NCI-H460 (cell line): ENCODE measurements at places on chromosomes 16 and 17.

DNA sequence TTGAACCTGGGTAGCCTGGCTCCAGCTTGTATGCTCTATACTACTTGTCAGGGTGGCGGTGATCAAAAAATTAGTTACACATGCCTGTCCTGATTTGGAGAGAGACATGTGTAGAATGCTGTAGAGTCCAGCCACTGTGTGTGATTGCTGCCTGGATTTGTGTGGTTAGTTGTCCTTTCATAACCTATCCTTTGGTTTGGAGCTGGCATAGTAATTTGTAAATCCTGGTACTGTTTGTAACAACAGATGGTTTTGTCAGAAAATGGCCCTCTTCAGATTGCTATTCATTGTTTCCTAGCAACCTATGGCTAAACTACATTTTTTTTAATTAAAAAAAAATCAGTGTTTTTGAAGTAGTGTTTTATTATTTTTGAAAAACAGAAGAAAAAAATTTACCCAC is 30.5 kb downstream of the ETV4 start:
- DNase-seq, result no peak

DNA sequence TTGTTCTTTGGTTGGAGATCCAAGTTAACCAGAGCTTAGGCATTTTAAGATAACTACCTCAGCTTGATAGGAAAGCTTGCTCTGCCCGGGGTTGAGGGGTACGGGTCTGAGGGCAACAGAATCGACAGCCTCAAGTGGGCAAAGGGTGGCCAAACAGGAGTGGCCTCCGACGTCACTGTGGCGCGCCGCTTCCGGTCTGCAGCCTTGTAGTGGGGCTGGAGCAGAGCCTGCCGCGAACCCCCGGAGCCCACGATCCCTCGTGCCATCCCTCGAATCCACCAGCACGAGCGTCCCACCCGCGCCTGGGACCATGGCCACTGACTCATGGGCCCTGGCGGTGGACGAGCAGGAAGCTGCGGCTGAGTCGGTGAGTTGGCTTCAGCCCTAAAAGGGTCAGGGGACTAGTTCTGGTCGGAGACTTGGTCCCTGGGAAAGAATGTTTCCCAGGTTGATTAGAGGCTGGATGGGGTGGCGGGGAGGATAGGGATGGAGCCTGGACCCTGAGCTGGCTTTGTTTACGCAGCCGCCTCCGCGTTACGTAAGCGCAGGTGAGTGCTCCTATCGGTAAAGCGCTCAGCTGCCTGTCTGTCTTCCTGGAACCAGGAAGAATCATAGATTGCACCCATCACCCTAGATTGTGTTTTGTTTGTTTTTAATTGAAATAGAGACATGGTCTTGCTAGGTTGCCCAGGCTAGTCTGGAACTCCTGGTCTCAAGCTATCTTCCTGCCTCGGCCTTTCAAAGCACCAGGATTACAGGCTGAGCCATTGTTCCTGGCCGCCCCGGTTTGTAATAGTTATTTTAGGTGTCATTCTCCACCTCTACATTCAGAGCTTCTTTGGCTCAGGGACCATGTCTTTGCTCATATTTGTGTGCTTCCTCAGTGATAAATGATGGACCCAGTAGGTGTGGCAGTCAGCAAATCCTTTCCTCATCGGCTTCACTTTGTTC is at the start of gene DDX19B:
Gene DDX19B, plus strand, starts transcription at position 199 of the 951 bp plus-strand sequence. Its CDS starts 112 bp downstream, at position 311.
- DNase-seq, result peak; percentile 35

- peak; percentile 6 for DNase-seq
Observed at GRCh38 chr17:39872751-39873150, 4.7 kb downstream of the ZPBP2 start.

DNA sequence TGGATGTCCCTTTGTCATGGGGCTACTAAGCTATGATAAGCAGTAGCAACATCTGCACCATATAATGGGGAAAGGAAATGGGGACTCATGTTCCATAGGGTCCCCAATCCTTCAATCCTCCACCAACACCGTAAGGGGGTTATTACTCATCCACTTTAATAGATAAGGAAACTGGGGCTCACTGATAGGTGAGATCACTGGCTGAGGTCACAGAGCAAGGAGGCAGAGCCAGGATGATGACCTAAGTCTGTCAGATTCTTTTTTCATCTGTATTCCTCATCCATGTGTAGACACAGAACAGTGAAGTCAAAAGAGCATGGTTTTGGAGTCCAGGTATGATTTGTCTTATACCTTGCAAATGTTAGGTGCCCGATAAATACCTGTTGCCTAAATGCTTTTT is 10.5 kb upstream of the ADAMTS18 start:
- no peak for DNase-seq

- DNase-seq, result no peak
Observed at GRCh38 chr16:52963212-52963854, 89.4 kb downstream of the CHD9NB start.

DNA sequence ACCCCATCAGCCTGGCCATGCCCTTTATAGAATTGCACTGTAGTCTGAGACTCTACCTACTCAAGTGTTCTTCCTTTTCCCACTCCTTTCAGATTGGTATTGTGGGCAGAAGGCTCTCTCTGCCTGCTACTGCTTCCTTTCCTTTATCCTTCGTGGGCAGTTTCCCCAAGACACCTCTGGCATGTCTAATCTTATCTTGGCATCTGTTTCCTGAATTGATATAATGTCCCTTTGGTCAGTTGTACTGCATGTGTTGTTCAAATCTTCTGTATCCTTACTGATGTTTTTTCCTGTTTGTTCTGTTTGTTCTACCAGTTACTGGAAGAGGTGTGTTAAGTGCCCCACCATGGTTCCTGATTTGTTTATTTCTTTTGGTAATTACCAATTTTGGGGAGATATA is 29.5 kb upstream of the MSI2 start:
- DNase-seq, result no peak

DNA sequence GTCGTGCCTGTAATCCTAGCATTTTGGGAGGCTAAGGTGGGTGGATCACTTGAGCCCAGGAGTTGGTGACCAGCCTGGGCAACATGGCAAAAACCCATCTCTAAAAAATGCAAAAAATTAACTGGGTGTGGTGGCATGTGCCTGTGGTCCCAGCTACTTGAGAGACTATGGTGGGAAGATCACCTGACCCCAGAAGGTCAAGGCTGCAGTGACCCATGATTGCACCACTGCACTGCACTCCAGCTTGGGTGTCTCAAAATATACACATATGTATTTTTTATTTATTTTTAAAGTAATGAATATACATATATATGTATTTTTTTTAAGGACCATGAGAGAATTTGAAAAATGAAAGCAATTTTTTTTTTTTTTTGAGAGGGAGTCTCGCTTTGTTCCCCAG is 5.1 kb upstream of the NUFIP2 start:
- DNase-seq, result no peak

DNA sequence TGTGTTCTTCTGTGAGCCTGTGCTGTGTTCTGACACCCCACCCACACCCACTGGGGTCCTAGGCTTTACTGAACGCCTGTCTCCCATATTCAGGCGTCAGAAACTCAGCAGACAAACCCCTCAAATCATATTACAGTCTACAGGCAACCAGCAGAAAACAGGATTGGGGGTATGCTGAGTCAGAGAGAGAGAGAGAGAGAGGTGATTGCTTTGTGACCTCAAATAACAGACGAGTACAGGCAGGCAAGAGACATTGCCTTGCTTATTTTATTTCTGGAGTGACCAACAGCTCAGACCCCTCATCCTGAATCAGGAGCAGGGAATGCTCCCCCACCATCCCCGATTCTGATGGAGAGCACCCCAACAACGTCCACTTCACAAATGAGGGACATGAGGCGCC is 473.9 kb downstream of the PMP22 start:
- no peak for DNase-seq

DNA sequence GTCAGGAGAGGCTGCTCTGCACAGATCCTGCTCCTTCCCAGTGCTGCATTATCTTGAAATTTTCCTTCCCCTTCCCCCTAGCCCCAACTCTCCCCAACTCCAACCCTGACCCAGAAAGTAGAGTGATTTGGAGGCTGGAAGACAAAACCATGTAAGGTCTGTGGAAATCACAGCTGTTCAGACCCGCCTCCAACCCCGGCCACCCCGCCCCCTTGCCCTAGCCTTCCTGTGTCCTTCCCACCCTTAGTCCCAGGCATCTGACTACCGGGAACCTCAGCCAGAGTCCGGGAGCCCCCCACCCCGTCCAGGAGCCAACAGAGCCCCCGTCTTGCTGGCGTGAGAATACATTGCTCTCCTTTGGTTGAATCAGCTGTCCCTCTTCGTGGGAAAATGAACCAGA is at the start of gene AOC3:
Gene AOC3, plus strand, starts transcription at position 246 of the 400 bp plus-strand sequence. Its CDS starts 145 bp downstream, at position 391.
- DNase-seq, result no peak

GRCh38 chr17:31488264-31488981 is 96.9 kb downstream of the RAB11FIP4 start:
- no peak for DNase-seq

DNA sequence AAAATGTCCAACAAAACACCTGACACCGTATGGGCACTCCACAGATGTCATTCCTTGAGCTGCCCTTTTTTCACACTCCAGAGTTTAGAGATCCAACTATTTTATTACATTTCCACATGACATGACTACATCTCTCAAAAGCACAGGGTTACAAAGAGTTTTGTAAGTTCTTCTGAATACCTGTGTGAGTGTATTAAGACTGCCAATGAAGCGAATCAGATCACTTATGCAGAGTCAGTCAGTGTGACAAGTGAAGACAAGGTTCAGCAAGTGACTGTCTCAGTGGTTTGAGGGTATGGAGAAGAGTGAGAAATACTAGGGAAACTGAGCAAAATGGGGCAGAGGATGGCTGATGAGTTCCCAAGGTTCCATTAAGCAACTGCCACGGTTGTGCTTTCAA is 8.4 kb downstream of the SDR42E1 start:
- DNase-seq, result no peak

- no peak for DNase-seq
Observed at GRCh38 chr17:15121426-15121825, 143.7 kb downstream of the PMP22 start.

DNA sequence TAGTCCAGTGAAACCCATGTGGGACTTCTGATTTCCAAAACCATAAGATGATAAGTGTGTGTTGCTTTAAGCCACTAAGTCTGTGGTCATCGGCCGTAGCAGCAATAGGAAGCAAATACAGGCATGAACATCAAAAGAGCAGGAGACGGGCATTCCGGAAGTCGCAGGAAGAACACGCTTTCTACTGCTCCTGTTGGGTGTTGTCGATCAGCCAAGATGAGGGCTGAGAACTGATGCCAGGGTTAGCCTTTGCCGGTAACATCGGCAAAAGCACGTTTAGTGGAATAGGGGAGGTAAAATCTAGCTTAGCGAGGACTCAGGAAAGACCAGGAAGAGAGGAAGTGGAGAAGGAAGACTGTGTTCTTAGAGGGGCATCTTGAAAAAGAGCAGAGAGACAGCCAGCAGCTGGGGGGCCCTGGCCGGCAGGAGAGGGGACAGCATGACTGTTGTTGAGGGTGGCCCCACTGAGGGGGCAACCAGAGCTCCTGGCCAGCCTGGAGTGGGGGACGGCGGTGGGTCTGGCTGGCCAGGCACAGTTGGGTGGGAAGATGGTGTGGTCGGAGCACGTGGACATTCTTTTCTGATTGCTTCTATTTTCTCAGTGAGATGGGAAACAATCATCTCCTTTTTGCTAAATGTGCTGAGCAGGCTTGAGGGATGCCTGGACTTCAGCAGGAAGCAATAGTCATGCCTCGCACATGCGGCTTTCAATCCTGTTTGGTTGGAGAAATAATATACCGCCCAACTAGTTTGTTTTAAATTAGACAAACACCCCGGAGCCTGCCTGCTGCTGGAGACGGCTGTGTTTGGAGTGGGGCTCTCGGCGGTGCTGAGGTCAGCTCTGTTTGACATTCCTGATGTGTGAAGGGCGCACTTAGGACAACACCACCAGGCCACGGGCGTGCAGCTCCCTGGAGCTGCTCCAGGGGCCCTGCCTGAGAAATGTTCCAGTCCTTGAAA is 109.9 kb downstream of the METRNL start:
- DNase-seq, result no peak

GRCh38 chr16:48914070-48914469 is 304.1 kb upstream of the N4BP1 start:
- DNase-seq, result no peak

GRCh38 chr17:28500712-28501379 is 5.3 kb upstream of the FOXN1 start:
- DNase-seq, result no peak

- DNase-seq, result no peak
Observed at GRCh38 chr17:1506649-1507267, 9.7 kb downstream of the INPP5K start.

GRCh38 chr17:39671651-39672521 is 3.6 kb downstream of the PNMT start:
- peak; percentile 23 for DNase-seq

GRCh38 chr16:48318630-48319029 is 66.6 kb downstream of the SIAH1 start:
- no peak for DNase-seq

GRCh38 chr16:14110728-14111251 is 39.7 kb downstream of the MRTFB start:
- no peak for DNase-seq
